Activated CD8-positive, alpha-beta memory T cell treated with anti-CD3 and anti-CD28 coated beads for 1 hour (primary cell): ENCODE measurements at places on chromosomes 6 and 20.

DNA sequence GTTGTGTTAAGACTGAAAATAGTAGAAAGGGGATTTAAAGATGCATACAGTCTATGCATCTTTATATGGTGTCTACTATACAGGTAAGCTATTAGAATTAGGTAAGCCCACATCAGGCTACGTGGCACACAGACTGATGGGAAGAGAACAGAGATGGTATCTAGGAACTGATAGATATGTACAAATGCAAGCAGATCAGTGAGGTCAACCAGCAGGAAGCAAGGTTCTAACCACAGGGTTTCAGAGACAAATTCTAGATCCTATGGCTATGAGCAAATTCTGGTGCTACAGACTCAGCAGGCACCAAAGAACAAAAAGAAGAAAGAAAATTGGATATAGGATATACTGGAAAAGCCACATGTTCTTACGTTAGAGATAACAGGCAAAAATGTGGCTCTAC lies 110.6 kb downstream of the TRDN start:
- DNase-seq: no peak

DNA sequence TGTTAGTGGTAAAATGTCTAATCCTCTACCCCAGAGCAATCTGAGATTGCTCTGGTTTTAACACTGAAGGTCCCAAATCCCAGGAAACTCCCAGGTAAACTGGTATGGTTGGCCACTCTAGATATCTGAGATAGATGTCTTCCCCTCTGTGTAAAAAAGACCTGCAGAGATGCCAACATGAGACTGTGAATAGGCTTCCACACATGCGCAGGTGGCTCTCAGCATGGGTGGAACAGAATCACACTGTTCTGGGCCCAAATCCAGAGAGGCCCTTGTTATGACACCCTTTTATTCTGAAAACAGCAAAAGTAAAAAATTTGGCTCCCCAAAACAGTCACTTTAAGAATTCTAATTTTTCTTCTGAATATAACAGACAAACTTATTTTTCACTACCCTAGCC lies 88.7 kb upstream of the BMP5 start:
- no peak for DNase-seq

DNA sequence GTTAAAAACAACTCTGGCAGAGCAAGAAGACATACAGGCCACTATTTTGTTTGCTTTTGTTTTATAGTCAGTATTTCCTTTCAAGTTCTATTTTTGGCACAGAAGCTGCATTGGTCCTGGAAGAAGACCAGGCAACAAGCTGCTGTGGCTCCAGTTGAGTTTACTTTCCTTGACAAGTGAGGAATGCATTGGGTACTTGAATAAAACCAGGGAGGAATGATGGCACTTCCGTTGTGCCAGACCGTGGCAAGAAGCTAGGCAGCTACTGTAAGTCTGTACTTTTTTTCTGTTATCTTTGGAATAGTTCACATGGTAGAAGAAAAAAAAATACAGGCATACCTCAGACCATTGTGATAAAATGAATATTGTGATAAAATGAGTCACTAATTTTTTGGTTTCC lies 66.3 kb downstream of the NCOA3 start:
- no peak for DNase-seq

DNA sequence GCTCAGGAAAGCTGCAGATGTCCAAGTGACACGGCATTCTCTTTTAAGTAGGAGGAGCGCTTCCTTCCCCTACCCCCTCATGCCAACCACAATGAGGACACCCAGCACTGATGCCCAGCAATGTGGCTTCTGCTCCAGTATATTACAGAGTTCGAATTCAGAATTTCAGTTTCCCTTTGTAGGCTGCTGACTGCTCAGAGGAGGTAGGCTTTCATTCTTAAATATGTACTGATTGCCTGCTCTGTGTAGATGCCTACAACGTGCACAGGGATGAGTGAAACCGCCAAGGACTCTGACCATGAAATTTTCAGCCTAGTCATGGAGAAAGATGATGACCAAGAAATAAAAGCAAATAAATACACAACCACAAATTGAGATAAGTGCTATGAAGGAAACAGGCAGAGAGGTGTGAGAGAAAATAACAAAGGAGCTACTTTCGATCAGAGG lies 50.9 kb upstream of the TNFAIP3 start:
- no peak for DNase-seq

DNA sequence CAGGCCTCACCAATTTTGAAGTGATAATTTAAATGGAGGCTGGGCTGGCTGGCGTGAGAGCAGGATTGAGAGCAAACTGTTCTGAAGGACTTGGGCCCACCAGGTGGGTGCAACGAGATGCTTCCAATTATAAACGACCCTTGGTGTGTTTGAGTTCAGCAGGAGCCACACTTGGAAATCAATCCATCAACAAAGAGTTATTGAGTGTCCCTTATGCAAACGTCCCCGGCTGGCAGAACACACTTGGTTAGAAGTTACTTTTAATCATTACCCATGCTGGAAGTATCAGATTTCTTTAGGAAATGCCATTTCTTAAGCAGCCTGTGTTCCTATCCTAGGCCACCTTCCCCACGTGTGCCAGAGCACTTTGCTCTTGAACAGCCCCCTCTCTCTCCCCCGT lies 37.8 kb upstream of the ZNF831 start:
- DNase-seq: no peak

- DNase-seq: peak; percentile 16
These were observed 124.2 kb upstream of the PTPN1 start for GRCh38 chr20:50385733-50386640.

GRCh38 chr6:90790696-90791095 lies 203.8 kb upstream of the MAP3K7 start:
- no peak for DNase-seq

GRCh38 chr20:3739054-3739925 lies 6.8 kb downstream of the HSPA12B start:
- no peak for DNase-seq

DNA sequence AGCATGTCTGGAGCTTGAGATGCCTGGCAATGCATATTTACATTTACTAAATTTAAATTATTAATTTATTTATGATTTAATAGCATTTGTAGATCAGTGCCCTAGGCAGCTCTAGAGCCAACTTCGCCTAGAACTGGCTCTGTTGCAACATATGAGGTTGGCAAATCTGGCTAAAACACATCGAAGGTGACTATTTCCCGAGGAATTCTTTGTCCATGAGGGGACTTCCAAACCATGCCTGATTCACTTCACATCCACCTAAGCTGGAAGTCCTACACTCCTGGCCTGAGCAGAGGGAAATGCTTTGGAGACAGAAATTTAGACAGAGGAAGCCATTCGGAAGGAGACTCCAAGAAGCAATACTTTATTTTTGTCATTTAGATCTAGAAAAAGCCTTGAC lies 211.0 kb upstream of the ARG1 start:
- DNase-seq: no peak

DNA sequence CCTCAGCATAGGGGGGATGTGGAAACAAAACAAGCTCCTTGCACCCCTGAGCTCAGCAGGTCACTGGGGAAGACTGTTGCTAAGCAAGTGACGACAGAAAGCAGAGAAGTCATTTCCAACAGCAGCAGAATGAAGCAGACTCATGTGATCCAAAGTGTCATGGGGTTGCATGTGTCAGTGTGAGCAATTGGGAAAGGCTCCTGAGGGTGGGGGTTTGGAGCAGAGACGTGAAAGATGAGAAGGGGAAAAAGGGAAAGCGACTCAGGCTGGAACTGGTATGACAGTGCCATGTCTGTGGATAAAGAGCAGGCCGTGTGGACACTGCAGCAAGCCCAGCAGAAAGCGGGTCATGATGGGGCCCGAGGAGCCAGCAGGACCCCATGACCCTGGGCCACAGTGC lies 363.9 kb downstream of the PREX1 start:
- DNase-seq: no peak

DNA sequence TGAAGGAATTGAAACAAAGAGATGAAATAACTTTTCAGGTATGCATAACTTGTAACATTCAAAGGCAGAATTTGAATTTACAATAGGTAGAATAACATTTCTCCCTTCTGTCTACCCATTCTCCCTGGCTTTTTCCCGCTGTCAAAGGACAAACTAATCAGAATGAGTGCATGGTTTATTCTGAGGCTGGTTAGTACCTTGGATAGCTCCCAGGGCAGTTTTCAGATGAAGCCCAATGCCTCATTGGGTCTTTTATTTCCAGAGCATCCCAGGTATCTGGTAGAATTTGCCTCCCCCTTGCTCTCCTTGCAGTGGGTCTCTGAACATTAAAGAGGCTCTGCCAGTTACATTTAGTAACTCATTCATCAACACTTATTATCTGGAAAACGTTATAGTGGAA lies 665.5 kb downstream of the BCKDHB start:
- no peak for DNase-seq

- no peak for DNase-seq
These were observed 100.3 kb downstream of the GMPR start for GRCh38 chr6:16338577-16339264.

GRCh38 chr6:150617496-150618460 lies 18.1 kb downstream of the PLEKHG1 start:
- DNase-seq: no peak

DNA sequence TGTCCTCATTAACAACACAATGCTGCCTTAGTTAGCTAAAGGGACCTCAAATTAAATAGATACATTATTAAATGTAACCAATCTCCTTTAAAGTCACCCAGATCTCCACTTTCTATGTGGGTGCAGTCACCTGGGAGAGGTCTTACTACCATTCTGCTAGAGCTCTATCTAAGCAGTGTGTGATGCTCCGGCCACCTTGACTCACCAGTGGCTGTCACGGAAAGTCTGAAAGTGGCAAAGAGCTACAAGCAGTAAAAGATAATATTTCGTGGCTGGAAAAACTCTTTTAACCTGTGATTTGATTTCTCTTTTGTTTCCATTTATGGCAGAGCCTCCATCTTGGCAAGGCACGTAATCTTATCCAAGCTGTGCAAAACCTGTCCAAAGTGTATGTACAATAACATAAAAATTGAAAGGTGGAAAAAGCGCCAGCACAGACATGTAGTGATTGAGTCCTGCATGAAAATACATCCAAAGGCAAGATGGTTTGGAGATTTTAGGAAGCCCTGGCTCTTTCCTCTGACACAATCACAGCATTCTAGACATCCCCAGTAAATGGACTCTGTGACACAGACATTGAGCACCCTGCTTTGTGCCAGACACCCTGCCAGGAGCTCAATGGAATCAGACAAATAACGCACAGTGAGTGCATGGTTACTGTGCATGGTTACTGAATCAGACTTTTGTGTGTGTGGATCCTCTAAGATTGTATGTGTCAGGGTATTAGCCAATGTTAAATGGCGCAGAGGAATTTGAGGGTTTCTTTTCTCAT lies 116.6 kb downstream of the ADAT2 start:
- DNase-seq: no peak

DNA sequence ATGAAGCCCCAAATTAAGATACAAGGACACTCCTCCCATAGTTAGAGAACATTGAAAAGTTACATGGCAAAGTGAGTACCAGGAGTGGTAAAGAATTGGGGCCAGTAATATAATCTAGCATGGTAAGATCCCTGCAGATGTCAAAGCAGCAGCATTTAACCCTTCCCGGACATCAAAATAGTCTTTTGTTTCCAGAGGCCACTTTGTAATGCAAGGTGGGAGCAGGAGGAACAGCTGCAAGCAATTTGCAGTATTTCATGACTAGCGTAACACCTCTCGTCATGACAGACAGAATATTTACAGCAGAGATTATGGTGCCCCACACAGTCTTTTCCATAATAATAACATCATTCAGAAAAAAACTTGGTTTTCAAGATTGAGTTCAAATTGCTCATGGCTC lies 123.2 kb upstream of the VGLL2 start:
- no peak for DNase-seq

DNA sequence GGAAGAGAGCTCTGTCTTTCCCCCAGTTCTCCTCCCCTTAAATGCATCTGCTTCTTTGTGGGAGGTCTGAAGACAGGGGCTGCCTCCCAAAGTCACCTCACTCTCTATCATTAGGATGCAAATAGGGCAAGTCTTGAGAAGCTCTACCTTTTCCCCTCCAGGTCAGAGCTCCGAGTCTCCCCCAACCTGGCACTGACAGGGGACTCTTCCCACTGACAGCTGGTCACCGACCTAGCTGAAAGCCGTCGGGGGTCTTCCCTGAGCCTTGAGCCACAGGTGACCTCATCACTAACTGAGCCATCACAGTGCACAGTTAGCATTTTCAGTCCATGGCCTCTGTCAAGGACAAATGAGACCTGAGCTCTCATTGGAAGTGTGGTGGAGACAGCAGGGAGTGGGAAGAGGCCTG lies 386.7 kb downstream of the HACE1 start:
- no peak for DNase-seq

DNA sequence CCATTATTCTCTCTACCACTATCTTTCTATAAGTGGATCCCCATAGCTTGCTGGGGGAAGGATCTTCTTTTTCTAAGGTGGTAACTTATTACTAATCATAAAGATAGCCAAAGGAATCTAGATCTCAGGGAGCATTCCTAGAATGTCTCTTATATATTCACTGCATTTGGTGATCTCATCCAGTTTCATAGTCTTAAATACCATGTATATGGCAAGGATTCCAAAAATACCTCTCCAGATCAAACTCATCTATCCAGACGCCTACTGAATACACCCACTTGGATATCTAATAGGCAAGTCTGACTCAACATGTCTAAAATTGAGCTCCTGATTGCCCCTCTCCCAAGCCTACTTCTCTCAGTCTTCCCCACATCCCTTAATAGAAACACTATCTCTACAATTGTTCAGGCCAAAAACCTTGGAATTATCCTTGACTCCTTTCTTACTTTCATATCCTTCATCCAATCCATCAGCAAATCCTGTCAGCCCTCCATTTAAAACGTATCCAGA lies 264.4 kb downstream of the HACE1 start:
- no peak for DNase-seq

DNA sequence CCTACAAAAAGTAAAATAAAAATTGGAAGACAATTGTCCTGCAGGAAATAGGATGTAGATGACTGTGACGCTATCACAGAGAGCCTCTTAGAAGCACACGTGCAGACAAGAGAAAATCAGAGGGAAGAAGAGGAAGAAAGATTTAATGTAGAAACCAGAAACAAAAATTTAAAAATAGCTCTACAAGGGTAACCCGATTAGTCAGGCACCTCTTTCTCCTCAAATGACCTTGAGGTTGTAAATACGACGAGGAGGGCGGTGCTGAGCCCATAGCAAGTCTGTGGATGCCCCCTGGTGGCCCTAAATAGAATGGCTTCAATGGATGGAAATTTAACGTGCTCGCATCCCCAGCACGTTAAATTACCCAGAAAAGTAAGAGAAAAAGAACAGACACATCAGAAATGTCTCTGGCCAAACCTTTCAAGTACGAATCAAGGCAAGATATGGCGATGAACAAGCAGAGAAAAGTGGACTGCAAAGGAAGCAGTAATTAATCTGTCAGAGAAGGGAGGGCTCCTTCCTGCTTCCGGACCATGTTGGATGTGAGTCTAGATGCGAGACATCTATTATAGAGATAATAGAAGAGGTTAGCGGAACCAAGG lies 4.2 kb upstream of the PRPH2 start:
- peak; percentile 44 for DNase-seq

GRCh38 chr6:43123461-43124314 lies 47.4 kb upstream of the SRF start:
- DNase-seq: no peak
